ENCODE measurements at places on chromosomes 3 and 15. TPM values are rescaled to one million over a fixed set of nuclear protein-coding genes. Genes with fewer than 3 reads are reported as not detected.

DNA sequence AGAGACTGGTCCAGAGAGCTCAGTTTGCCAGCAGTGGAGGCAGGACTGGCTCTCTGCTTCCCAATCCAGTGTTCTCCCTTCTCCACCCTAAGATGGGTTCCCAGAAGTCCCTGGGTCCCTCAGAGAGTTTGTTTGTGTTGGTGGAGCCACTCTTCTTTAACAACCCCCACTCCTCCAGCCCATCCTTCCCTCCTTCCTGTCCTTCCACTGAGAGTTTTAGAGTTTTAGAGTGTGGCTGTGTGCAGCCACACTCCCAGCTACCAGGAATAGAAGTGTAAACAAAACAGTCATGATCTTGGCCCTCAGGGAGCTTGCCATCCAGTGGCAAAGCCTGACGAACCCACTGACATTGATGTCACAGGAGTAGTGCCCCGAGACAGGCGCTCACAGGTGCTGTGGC, 12.5 kb upstream of the FBLN2 start:
- DNase-seq, result no peak

GRCh38 chr15:52060501-52060900, 41.5 kb downstream of the MAPK6 start:
- no peak for DNase-seq

GRCh38 chr15:99447497-99448371, 118.0 kb upstream of the MEF2A start:
- DNase-seq, result peak; percentile 39

DNA sequence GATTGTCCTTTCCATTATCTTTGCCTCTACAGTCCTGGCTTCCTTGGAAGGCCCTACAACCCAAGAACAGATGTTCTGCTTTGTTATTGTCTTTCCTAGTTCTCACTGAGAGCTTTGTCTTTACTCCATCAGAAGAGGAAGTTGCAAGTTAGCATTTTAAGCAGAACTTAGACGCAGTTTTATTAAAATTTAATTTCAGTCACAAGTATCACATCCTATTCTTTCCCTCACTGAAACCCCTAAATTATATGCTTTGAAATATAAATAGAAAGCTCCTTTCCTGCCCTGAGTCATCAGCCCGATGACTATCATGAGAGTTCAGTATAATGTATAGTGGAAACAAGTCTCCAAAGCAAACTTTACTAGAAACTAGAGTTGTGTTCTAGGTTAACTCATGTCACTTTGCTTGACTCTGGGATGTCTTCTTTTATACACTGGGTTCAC, 291.2 kb upstream of the RBMS3 start:
- no peak for DNase-seq

DNA sequence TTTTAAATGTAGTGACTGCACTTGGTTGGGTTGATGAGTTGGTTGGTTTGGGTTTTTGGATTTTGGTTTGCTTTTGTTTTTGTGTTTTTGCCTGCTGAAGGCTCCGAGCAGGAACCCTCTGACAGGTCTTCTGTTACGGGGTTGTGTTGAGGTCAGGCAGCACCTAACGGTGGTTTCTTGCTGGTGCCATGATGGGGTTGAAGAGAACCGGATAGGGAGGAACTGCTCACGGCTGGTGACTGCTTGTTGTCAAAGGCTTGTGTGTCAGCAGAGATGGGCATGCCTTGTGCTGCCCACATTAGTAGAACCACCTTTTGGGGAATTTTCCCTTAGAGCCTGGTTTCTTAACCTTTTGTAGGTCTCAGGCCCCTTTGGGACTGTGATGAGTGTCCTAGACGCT, 42.0 kb downstream of the SLC6A6 start:
- no peak for DNase-seq

DNA sequence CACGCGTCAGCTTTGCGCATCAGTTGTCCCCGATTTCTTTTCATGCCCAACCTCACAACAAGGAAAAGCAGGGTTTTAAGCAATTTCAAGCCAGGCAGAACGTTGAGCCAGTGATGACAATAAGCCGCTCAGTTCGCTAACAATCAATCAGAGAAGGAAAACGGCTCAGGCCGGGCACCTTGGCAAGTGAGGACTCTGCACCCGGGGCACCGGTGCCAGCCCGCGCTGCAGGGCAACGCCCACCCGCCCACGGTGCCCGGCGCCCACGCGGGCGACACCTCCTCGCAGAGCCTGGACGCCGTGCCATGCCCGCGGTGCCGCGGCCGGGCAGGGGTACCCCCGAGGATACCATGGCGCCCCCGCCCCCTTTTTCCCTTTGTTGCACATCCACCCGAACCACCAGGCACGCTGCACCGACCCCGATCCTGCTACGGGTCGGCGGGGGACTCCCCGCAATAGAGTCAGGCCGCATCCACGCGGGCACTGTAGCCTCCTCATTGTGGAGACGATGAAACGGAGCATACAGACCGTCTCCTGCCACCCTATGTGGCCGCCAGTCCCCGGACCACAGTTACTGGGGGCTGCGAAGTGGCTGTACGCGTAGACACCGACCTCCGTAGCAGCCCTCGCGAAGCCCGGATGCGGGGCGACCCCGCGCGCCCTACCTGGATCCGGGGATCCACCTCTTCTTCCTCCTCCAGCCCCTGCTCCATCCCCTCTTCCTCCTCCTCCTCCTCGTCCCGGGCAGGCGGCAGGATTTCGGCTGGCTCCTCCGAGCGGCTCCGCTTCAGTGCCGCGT, 581 bp downstream of the SH3BP5 start:
- peak; percentile 67 for DNase-seq

GRCh38 chr3:23198801-23199200, 4.3 kb upstream of the UBE2E2 start:
- DNase-seq, result no peak

- no peak for DNase-seq
These were observed 129.4 kb upstream of the CNTN4 start for GRCh38 chr3:1969281-1969680.

PLSCR4 gene
- total RNA-seq, result 27.6 TPM
